Stimulated activated CD8-positive, alpha-beta memory T cell treated with anti-CD3 and anti-CD28 coated beads, Interleukin-7, amount 100 ng/mL, for 1 hour (primary cell): ENCODE measurements at places on chromosomes 6 and 20.

DNA sequence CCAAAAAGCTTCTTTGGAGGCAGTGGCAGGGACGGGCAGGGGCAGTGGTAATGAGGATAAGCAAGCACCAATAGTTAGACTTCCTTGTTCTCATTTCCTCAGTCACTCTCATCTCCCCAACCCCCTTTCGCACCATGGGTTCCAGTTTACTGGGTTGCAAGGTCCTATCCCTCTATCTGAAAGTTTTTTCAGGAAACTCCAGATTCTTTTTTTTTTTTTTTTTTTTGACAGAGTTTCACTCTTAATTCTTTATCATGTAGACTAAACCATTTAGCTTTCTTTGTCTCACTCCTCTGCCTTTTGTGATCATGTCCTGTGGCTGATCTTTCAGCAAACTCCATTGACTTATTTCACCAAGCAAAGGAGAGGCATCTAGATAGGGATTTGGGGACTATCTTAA, 51.4 kb upstream of the GMDS start:
- DNase-seq, result no peak

GRCh38 chr6:6723921-6724538, 135.5 kb downstream of the LY86 start:
- no peak for DNase-seq

- no peak for DNase-seq
Measured at GRCh38 chr6:35620706-35621105, 68.0 kb downstream of the FKBP5 start.

DNA sequence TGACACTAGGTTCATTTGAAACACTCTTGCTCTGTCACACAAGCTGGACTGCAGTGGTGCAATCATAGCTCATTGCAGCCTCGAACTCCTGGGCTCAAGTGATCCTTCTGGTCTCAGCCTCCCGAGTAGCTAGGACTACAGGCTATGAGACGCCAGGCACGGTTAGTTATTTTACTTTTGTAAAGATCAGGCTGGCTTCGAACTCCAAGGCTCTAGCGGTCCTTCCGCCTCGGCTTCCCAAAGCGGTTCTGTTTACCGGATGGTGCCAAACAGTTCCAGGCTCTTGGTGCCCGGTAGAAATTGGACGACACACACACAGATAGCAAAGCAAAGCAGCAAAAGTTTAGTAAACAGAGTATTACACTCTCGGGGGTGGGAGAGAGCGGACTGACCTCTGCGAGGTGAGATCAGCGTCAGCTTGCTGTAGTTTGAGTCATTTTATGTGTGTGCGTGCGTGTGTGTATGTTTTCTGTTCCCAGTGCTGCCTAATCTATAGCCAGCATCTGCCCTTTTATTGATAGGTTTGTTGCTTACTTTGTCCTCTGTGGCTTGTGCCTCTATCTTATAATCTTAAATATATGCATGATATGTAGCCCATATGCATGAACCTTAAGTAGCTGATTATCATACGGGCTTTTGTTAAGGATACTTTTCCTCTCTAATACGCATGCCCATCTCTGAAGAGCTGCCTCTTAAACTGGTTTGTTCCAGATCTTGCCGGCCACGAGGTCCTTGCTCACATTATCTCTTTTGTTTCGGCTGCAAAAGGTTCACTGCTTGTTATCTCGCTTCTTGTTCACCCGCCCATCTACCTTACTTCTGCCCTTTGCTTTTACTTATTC, 75.2 kb downstream of the OR2B2 start:
- DNase-seq, result no peak

DNA sequence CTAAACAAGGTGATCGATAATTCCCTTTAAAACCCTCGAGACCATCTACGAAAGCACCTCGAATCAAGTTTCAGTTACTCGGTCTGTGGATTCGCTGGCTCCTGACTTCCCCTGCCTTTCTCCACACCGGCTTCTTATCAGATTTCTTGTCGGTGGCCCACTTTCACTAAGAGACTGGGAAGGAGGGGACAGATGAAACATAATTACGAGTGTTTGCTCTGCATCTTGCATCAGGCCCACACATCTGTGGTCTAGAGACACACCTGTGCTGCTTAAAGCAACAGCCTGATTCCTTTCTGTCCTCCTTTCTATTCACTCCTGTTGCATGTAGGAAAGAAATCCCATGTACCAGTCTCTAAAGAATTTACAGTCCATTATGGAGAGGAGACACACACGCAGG, 37.7 kb downstream of the INSM1 start:
- DNase-seq, result no peak

DNA sequence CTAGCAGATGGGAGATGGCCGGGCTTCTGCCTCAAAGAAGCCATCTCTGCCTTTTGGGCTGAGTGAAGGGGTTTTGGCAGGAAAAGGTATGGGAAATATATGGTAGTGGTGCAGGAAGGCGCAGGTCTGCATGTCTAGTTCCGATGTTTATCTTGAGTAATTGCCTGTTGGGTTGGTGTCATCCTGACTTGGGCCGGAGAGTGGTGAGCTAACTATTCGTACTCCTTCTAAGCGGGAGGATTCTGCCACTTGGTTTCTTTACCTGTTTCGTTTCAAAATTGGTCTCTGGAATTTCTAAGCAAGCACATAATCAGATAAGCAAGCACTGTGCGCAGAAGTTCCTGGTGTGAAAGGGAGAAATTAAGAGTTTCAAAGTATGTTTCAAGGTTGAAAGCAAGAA, 229.6 kb downstream of the SAMD5 start:
- DNase-seq, result no peak
